ENCODE measurements at places on chromosomes 6 and 20. TPM values are rescaled to one million over a fixed set of nuclear protein-coding genes. Genes with fewer than 3 reads are reported as not detected.

The PROCR gene
- total RNA-seq = 131 TPM

The NFKBIL1 gene
- 11.3 TPM for total RNA-seq

The SPTLC3 gene
- total RNA-seq = not detected

The PAX1 gene
- total RNA-seq = not detected

The CAGE1 gene
- total RNA-seq = 0.10 TPM

The RAET1L gene
- 0.47 TPM for total RNA-seq

The RIPOR3 gene
- 0.06 TPM for total RNA-seq

The ISM1 gene
- total RNA-seq = 0.34 TPM

The C6orf141 gene
- 20.9 TPM for total RNA-seq

The IRF4 gene
- 0.07 TPM for total RNA-seq

The RPS6KA2 gene
- 0.07 TPM for total RNA-seq

The NRN1 gene
- 0.50 TPM for total RNA-seq

Measured in A549 treated with RU486 at 1 μM for 4 hours (cell line).